ENCODE measurements at places on chromosomes 4 and X. TPM values are rescaled to one million over a fixed set of nuclear protein-coding genes. Genes with fewer than 3 reads are reported as not detected.

Gene ENPP6
- not detected for total RNA-seq

Gene HPSE
- total RNA-seq, result 9.1 TPM

- DNase-seq, result no peak
Measured at GRCh38 chr4:36772154-36772516, 472.4 kb upstream of the NWD2 start.

GRCh38 chr4:53748328-53748772 lies 157.1 kb upstream of the LNX1 start:
- DNase-seq, result no peak

DNA sequence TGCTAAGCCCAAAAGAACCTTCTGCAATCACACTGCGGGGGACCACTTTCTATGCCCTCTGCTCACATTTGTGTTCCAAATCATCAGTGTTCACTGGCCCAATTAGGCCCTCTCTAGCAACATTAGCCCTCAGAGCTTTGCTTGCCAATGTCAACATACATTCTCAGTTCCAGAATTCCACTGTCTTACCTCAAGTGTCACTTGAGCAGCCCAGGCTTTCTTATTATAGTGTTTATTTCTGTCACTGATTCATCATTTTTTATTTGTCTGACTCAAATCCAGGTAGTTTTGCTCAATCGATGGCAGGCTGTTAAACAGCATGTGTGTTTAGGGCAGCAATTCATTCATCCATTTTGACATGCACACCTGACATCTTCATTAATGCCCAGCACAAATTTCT lies 291.2 kb downstream of the TEX13A start:
- DNase-seq, result peak; percentile 79

DNA sequence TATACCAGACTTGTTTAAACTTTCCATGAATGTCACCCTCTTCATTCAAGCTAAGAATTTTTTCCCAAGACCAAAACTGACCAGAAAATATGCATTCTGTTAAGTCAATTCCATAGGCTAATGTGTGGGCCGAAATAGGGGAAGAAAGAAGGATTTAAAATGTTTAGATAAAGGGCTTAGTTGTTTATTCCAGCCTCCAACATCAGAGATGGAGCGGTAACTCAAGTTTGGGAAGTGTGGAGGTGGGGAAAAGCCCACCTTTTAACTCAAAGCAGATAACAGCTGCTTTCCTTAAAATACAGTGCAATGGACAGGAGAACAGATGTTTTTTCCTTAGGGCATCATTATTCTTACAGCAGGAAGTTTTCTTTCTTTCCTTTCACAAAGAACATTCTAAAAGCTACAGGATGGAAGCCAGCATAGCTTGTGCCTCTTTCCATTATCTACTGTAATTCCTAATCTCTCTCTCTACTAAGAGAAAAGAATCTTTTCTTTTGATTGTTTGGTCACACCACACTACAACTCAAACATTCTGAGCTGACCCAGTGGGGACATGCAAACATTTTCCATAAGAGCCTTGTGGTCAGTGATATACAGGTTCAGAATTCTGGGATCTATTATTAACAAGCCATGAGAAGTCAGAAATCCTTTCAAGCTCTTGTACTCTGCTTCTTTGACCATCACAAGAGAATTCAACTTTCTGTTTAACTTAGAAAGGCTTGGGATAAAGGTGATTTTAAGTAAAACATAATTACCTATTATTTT lies 101.6 kb downstream of the PDE5A start:
- DNase-seq, result no peak

Gene USP26
- not detected for total RNA-seq

Gene EPHA5
- 2.2 TPM for total RNA-seq

Gene CXCL5
- 0.55 TPM for total RNA-seq

DNA sequence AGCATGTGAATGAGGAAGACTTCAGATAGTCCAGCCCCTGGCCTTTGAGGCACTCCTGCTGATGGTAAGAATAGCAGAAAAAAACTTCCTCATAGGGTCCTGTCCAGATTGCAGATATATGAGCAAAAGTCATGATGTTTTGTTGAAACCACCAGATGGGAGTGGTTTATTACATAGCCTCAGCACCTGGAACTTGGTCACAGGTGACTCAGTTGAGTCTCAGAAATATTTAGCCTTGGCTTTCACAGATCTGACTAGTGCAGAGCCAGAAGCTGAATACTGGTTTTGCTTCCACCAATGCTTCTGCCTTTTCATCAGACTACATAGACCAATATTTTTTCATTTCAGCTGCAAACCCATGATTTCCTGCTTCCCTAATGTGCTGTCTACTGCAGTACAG lies 994.9 kb upstream of the SLIT2 start:
- no peak for DNase-seq

DNA sequence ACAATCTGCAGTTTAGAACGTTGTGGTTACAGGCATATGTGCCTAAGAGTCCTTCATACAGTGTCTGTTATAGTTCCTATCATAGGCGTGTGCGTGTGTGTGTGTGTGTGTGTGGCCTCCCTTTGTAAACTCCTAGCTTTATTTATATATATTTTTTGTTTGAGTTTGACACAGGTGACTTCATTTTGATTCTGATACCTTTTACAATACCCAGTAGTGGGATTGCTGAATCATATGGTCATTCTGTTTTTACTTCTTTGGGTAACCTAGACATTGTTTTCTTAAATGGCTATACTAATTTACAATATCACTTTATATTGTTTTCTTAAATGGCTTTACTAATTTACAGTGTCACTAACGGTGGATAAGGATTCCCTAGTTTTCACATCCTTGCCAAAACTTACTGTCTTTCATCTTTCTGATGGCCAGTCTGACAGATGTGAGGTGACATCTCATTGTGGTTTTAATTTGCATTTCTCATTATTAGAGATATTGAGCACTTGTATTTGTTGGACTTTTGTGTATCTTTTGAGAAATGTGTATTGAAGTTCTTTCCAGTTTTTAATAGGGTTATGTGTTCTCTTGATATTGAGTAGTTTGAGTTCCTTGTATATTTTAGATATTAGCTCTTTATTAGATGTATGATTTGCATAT lies 211.1 kb upstream of the NUDT6 start:
- no peak for DNase-seq

DNA sequence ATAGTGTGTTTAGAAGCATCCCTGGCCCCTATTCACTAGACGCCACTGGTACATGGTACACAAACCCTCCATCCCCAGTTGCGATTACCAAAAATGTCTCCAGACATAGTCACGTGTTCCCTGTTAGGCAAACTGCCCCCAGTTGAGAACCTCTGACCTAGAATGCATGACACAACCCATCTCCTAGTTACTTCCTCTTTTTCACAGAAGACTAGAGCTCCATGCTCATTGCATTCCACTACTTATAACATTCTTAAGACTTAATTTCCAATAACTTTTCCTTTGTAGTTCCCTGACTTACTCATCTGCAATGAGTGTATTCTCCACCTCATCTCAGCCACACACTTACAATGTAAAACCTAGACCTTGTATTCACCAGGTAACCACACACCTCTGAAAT lies 68.6 kb downstream of the PRSS12 start:
- DNase-seq, result no peak

GRCh38 chrX:48824066-48824465 lies 2.2 kb upstream of the ERAS start:
- DNase-seq, result no peak

DNA sequence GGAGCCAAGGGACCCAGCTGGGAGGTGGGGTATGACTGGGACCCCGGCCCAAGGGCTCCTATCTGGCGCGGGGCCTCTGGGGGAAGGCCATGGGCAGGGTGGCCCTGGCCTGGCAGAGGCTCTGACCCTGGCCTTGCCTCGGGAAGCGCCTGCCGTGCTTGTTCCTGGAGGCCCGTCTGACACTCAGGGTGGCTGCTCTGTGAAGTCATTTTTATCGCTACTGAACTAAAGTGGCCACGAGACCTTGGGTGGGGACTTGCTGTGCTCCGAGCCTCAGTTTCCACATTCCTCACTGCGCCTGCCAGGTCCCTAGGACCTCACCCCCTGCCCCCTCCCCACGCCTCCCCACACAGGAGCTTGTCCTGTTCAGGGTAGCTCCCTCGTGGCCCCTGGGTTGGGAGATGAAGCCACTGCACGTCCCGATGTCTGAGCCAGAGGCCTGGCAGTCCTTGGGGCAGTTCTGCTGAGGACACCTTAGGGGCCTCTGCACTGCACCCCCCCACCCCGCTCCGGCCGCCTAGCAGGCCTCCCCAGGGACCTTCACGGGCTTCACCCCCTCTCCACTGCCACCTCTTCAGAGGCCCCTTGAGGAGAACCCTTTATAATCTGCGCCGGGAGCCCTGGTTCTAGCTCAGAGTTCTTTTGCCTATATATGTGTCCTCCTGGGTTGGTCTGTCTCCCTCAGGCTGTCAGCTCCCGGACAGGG lies 639 bp upstream of the SORCS2 start:
- DNase-seq, result no peak

GRCh38 chrX:131746491-131746968 lies 202.7 kb downstream of the OR13H1 start:
- DNase-seq, result peak; percentile 91

Gene GLUD2
- total RNA-seq, result 0.40 TPM

Gene SLC9B1
- not detected for total RNA-seq

- no peak for DNase-seq
Measured at GRCh38 chr4:101421386-101421785, 74.1 kb upstream of the PPP3CA start.

GRCh38 chr4:83282049-83282535 lies 2.5 kb downstream of the COQ2 start:
- DNase-seq, result peak; percentile 74

- no peak for DNase-seq
Measured at GRCh38 chr4:90990284-90990683, 863.1 kb downstream of the CCSER1 start.

GRCh38 chr4:188127214-188127874 lies 11.9 kb upstream of the TRIML1 start:
- DNase-seq, result peak; percentile 63

DNA sequence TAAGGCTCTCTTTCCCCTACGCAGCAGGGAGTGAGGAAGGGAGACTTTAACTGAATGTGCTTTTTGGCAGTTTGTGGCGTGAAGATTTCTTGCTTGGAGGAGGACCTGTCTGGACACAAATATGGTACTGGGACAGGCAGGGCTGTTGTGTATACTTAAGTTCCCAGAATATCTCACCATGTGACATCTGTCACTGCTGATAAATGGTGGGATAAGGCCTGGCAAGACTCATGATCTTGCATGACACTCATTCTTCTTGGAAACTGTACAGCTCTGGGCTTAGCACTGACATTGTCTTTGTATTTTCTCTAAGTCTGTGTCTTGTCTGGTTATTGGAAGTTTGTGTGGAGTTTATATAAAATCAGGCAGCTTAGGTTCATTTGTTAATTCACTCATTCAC lies 93.1 kb downstream of the STK32B start:
- no peak for DNase-seq

Gene MAGEA4
- total RNA-seq, result not detected

DNA sequence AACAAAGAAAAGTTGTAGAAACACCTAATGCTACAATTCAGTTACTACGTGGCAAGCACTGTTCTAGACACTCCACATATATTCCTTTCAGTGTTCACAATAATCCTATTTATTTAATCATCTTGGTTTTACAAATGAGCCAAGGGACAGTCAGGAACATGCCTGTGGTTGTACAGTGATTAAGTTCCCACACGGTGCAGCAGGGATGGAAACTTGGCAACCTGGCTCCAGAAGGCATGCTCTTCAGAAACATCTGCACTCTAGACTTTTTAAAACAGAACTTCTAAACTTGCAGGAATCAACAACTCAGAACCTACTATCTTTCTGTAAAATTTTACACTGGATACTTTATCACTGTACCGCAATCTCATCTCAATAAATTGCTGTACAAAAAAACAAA lies 32.1 kb downstream of the TAPT1 start:
- DNase-seq, result no peak

- DNase-seq, result no peak
Measured at GRCh38 chrX:56618323-56618722, 54.9 kb downstream of the UBQLN2 start.

DNA sequence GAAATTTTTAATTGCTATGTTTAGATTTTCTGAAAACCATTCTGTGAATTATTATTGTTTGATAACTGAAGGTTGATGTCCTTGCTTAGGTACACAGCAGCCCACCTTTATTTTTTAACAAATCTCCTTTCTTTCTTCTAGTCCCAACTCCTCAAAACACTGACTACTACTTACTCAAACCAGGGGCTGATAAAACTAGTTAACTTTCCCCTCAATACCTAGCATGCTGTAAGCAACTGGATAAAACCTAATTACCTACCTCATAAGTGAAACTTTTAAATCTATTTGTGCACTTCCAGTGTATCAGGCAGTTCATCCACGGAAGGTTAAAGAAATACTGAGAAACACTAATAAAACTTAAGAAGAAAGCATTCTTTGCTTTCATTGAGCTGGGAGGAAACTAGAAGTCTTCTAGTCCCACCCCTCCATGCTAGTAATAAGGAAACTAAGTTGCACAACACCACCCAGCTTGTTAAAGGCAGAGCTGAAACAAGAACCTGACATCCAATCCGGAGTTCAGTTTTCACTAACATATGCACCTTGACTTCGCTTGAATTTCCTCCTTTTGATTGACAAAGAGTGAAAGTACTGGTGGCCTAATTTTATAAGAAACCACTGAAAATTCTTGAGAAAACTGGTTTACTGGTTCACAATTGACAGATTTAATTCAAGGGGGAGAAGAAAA lies 180.2 kb upstream of the TET2 start:
- peak; percentile 37 for DNase-seq

GRCh38 chrX:13940671-13941070 lies 89.0 kb downstream of the GEMIN8 start:
- DNase-seq, result no peak

Gene MSANTD1
- total RNA-seq, result 0.77 TPM

DNA sequence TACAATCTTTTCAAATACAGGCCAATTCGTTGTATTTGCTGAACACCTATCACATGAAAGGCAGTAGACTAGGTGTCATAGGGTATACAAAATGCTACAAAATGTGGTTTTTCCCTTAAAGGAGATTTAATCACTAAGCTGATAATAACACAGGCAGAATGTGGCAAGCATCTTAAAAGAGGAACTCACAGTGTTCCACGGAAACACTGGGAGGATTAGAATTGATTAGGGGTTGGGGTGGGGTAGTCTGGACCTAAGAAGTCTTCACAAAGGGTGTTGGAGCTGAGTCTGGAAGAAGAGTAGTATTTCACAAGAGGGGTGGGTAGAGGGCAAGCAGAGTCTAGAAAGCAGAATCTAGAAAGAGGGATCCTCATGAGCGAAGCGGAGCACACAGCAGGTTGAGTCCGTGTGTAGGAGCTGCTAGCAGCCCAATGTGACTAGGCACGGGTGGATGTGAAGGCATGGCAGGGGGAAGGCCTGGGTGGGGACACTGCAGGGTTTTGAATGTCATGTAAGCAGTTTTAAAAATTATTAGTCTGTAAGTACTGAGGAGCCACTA lies 123.6 kb downstream of the MGST2 start:
- DNase-seq, result no peak

- DNase-seq, result no peak
Measured at GRCh38 chr4:183609151-183609550, 49.8 kb downstream of the RWDD4 start.

- DNase-seq, result peak; percentile 86
Measured at GRCh38 chr4:73735231-73735630, 5.1 kb upstream of the CXCL8 start.

- no peak for DNase-seq
Measured at GRCh38 chr4:55159851-55160250, 34.5 kb upstream of the KDR start.

GRCh38 chr4:81605271-81605670 lies 133.6 kb upstream of the RASGEF1B start:
- DNase-seq, result no peak
